ENCODE measurements at places on chromosomes 2 and 18.

GRCh38 chr2:233976690-233977294 is 59.6 kb downstream of the TRPM8 start:
- no peak overlapping the region for H3K27ac ChIP-seq
- no peak overlapping the region for H3K4me3 ChIP-seq
- no peaks in the 10 kb centered on the region for H3K36me3 ChIP-seq
- no peaks in the 10 kb centered on the region for H3K4me1 ChIP-seq
- no peak for DNase-seq

DNA sequence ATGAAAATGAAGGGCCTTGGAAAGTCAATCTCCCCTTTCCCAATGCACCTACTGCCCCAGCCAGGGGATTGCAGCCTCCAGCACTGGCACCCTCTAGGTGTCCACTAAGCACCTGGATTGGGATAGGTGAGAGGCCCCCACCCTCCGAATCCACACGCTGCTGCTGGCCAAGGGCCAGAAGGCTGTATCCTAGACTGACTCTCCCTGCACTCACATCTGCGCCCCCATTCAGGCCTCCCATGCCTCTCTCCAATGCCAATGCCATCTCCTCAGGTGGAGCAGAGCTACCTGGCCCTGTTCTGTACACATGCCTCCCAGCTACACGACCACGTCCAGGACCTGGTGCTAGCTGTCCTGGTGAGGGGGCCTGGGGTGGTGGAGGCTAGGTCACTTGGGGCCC is 9.8 kb downstream of the MFSD2B start:
- H3K27ac ChIP-seq = no peak overlapping the region
- H3K4me1 ChIP-seq = no peaks in the 10 kb centered on the region
- H3K4me3 ChIP-seq = no peak overlapping the region
- peaks cover 7% of the 10 kb centered on the region for H3K36me3 ChIP-seq

DNA sequence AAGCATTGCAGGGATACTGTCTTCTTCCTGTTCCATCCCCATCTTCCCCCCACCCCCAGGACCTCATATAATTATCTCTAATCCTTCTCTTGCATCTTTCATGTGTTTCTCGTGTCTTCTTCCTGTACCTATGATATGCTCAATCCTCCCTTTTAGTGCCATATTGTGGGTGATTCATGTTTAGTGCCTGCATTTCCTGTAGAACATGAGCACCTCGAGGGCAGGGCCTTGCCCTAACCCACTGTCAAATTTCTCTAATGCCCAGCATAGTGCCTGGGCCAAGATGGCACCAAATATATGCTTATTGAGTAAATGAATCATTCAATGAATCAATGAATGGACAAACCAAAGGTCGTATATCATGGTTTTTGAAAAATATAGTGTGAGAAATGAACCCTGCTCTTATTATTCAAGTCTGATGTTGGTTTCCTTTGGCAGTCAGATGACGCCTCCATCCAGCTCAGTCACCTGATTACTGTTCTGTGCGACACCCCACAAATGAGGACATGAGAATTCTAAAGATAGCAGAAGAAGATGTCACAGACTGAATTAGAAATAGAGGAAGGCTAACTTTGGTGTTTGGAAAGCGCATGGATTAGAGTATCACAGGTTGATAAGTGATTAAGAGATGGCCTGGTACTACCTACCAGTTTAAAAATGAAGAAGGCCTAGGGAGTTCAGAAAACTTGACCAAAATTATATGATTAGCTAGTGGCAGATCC is 278.4 kb downstream of the PRKCE start:
- H3K36me3 ChIP-seq = no peaks in the 10 kb centered on the region
- H3K27me3 ChIP-seq = no peaks in the 10 kb centered on the region
- H3K4me1 ChIP-seq = peaks cover 17% of the 10 kb centered on the region
- no peak for DNase-seq

DNA sequence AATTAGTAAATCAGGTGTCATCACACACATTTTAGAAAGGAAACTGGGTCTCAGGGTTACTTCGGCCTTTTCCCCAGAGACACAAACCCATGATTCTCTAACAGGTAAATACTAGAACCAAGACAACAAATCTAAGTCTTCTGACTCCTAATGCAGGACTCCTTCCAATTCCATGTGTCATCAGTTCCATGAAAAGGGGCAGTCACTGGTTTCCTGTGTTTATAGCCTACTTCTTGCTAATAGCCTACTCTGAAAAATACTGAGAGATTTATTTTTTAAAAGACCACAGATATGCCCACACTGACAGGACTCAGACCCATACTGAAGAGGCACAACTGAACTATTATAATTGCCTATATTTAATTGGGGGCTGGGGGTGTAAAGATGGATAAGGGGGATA is 33.0 kb downstream of the RAB1A start:
- H3K36me3 ChIP-seq = peaks cover 25% of the 10 kb centered on the region
- no peaks in the 10 kb centered on the region for H3K27me3 ChIP-seq
- H3K27ac ChIP-seq = no peak overlapping the region

DNA sequence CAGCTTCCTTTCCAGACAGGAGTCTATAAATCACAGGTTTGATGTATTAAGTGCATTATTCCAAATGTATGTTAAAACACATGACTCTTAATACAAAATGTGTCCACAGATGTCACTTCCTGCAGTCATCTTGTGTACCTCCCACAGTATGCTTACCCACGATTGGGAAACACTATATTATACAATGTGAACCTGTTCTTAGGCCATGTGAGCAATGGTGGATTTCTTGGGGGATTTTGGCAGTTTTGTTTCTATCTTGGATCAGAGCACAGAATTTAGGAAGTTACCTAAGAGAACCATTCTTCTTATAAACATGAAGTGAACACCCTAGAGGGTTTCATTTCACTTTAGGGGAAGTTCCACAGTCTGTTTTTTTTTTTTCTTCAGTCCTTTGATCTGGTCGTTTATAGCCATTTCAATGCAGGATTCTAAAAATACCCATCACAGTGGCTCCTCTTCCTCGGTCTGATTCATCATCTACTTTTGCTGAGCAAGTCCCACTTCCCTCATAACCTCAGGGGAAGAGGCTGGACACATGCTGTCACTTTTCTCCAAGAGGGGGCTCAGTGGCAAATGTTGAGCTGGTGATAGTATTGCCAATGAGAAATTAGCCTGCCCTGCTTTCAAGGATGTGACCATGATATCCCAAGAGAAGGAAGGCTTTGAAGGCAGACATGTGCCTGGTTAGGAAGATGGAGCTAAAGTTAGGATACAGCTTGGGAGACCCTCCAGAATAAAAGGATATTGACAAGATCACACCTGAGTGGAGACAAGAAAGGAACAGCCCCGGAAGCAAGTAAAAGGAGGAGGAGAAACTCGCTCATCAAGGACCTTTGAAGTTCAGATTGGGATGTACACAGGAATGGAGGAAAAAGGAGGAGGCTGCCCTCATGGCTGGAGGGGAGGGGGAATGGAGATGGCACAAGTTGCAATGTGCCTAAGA is 22.6 kb downstream of the PLEK start:
- DNase-seq = no peak
- no peaks in the 10 kb centered on the region for H3K36me3 ChIP-seq
- no peaks in the 10 kb centered on the region for H3K27me3 ChIP-seq
- no peak overlapping the region for H3K27ac ChIP-seq
- peaks cover 21% of the 10 kb centered on the region for H3K4me1 ChIP-seq

DNA sequence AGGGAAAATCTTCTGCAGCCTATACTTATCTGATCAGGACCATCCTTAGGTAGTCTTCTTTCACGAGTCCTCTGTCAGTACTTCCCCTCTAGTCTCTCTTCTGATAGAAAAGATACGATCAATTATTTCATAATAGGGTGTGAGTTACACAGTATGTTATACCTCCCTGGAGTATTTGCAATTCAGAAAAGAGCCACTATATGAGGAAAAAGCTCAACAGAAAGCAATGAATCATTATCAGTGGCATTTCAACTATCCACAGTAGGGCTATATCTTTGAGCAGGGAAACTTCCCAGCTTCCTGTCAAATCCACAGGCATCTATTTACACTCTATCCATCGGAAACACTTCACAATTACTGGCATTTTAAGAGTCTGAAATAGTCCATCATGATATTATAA is 105.3 kb upstream of the ACVR2A start:
- no peaks in the 10 kb centered on the region for H3K4me1 ChIP-seq
- no peak overlapping the region for H3K4me3 ChIP-seq
- no peaks in the 10 kb centered on the region for H3K27me3 ChIP-seq
- no peak overlapping the region for H3K27ac ChIP-seq
- DNase-seq = no peak

- H3K27ac ChIP-seq = no peak overlapping the region
- H3K4me3 ChIP-seq = no peak overlapping the region
- DNase-seq = no peak
- H3K36me3 ChIP-seq = no peaks in the 10 kb centered on the region
- H3K4me1 ChIP-seq = peaks cover 16% of the 10 kb centered on the region
Observed at GRCh38 chr2:32752952-32753351, 125.1 kb downstream of the TTC27 start.

DNA sequence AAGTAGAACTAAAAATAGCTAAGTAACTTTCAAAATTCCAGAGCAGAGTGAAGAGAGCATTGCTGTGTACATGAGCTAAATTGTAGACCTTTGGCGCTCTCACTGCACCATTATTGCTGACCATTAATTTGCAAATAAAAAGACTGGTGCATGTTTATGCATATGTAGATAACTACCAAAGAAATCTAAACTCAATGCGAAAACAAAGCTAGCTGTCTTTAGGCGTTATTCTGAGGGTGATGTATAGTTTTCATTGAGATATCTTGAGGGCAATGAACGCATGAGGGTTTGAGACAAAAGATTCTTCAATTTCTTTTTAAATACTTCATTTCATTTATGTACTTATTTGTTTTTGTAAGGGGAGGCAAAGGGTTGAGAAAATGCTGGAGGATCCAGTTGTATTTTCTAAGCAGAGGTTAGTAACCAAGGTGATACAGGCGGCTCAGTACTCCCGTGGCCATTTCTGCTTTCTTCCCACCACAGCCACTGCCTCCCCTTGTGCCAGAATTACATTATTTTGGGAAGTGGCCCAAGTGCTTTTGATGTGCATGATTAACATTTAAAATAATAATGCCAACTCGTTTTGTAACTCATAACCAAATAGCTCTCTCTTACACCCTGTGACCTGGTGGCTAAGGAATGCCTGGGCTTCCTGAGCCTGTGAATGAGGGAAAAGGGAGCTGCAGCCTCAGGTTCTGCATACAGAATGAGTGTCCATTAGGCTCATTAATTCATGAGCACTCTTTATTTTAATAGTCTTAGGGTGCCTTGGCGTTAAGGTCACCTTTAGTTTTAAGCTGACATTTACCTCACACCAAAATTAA is 797.8 kb upstream of the GYPC start:
- H3K4me1 ChIP-seq = no peaks in the 10 kb centered on the region
- no peak overlapping the region for H3K4me3 ChIP-seq
- H3K36me3 ChIP-seq = no peaks in the 10 kb centered on the region
- no peaks in the 10 kb centered on the region for H3K27me3 ChIP-seq
- no peak overlapping the region for H3K27ac ChIP-seq
- DNase-seq = no peak

DNA sequence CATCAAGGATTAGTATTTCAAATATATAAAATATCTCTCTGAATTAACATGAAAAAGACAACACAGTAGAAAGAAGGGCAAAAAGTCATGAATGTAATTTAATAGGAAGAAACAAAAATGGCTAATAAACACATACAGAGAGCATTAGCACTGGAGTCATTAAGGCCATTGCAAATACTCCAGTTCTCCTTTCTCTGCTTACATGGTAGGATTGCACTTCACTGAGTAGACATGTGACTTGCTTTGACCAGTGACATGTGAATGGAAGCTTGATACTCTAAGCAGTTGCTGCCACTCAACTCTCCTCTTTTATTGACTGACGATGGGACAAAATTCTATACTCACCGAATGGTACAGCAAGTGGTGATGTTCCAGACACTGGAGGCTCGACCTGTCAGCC is 153.9 kb upstream of the LGALSL start:
- H3K27me3 ChIP-seq = no peaks in the 10 kb centered on the region
- no peaks in the 10 kb centered on the region for H3K36me3 ChIP-seq
- no peaks in the 10 kb centered on the region for H3K4me1 ChIP-seq

DNA sequence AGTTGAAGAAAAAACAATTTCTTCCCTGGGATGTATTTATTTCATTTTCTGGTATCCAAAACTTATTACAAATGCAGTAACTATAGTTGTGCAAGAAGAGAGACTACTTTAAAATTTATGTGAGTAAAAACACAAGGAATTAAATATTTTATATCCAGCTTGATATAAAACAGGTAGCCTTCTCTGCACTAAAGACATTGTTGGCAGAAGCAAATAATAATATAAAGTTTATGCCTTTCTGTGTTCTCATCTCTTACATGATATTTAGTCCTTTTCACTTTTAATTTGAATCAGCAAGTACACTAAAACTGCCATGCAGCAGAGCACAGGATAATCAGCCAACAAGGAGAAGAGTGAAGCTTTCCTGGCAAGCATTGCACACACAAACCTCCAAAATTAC is 352.7 kb downstream of the ARL6IP6 start:
- no peaks in the 10 kb centered on the region for H3K4me1 ChIP-seq
- H3K27ac ChIP-seq = no peak overlapping the region
- H3K4me3 ChIP-seq = no peak overlapping the region
- H3K36me3 ChIP-seq = no peaks in the 10 kb centered on the region

GRCh38 chr2:129877795-129878775 is 101.4 kb upstream of the RAB6C start:
- no peaks in the 10 kb centered on the region for H3K27me3 ChIP-seq
- H3K4me1 ChIP-seq = peaks cover 8% of the 10 kb centered on the region
- no peak for DNase-seq
- H3K27ac ChIP-seq = peak overlapping the region; percentile 72

- DNase-seq = no peak
- no peaks in the 10 kb centered on the region for H3K27me3 ChIP-seq
- H3K4me3 ChIP-seq = no peak overlapping the region
- peaks cover 16% of the 10 kb centered on the region for H3K4me1 ChIP-seq
- no peaks in the 10 kb centered on the region for H3K36me3 ChIP-seq
Observed at GRCh38 chr2:182324665-182325064, 102.2 kb downstream of the PDE1A start.

GRCh38 chr2:19073522-19073921 is 284.9 kb downstream of the OSR1 start:
- no peak overlapping the region for H3K27ac ChIP-seq
- no peaks in the 10 kb centered on the region for H3K27me3 ChIP-seq
- no peaks in the 10 kb centered on the region for H3K4me1 ChIP-seq
- no peak overlapping the region for H3K4me3 ChIP-seq
- H3K36me3 ChIP-seq = no peaks in the 10 kb centered on the region

GRCh38 chr2:183248866-183249567 is 124.8 kb downstream of the NUP35 start:
- no peak overlapping the region for H3K27ac ChIP-seq
- H3K4me1 ChIP-seq = no peaks in the 10 kb centered on the region
- no peaks in the 10 kb centered on the region for H3K36me3 ChIP-seq
- H3K27me3 ChIP-seq = no peaks in the 10 kb centered on the region
- no peak overlapping the region for H3K4me3 ChIP-seq
- no peak for DNase-seq

DNA sequence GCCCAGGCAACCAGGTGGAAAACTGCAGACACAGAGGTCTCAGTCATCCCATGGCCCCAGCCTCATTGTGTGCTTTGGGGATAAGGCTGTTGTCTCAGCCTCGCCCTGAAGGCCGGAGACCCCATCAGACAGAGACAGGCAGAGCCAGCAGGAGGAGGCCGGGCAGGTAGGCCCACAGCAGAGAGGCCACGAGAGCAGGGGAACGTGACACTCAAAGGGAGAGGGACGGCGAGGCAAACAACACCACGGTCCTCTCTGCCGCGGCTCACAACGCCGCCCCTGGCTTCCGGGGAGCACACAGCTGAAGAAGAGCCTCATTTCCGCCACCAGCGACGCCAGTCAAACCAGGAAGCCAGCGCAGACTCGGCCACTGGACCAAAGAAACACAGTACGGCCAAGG is 103.3 kb downstream of the ZNF516 start:
- no peak for DNase-seq
- H3K27ac ChIP-seq = no peak overlapping the region
- H3K4me3 ChIP-seq = no peak overlapping the region
- H3K4me1 ChIP-seq = no peaks in the 10 kb centered on the region
- H3K27me3 ChIP-seq = no peaks in the 10 kb centered on the region
